Type B pancreatic cell (in vitro differentiated cells): ENCODE measurements at places on chromosomes 4 and X. TPM values are rescaled to one million over a fixed set of nuclear protein-coding genes. Genes with fewer than 3 reads are reported as not detected.

DNA sequence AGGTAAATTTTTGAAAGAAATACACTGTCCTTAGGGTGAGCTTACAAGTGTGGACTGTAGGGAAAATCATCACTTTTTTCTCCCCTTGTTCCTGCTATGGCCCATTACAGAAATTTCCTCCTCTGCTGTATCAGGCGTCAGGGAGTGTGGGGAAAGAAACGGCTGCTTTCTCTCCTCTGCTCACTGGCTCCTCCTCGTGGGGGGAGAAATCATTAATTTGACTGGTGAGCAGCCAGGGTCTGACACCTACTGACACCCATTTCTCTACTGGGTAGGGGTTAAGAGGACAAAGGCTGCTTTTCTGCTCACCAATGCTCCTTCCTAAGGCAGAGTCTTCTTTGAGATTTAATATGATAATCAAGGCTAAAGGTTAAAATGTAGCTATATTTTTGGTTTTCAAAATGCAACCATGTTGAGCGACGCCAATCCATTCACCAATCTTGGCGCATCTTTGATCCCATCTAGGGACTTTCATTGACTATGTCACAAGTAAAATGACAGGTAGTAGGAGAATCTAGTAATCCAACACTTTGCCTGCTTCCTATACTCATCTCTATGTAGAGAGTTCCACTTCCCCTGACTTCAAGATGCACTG, 25.1 kb downstream of the SETD7 start:
- DNase-seq = no peak

DNA sequence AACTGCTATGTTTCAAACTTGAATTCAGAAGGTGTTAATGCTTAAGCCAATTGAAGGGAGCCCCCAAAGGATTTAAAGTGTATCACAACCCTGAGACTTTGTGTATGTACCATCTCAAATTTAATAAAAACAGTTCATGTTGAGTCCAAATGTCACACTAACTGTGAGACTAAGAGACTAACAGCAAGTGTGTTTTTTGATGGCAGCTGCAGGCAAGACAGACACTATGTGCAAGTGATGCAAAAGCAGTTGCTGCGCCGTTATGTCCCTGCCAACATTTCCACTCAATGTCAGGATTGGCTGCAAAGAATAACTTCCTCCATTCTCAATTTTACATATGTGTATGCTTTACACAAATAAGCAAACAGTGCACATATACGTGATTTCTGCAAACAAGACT, 594.6 kb downstream of the IL15 start:
- DNase-seq = no peak

DNA sequence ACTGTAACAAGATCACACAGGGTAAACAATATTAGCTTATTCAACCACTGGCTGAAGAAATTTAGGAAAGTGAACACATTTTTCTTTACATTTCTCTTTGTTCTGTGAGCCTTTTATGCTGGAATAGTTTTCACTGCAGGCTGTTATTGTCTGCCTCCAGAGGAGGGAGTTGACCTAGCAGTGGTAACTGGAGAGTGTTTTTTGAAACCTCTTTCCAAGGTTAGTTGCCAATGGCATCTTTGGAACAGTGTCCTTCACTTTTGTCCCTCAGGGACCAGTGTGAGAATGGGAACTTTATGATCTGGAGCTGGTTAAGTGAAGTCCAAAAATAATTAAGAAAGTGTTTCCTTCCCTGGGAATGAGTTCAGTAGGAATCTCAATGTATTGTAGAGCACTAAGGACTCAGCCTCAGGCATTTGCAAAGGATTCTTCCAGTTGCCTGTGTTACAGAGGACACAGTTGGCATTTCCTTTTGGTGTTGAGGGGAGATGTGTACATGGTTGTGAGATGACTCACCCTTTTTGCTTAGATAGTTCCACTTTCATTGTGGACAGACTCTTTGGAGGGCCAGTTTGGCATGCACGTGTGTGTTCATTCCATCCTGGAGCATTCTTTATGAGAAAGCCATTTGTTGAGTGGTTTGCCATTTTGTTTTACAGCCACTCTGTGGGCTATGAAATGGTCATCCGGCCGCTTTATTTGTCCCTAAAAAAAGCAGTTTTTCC, 61.3 kb downstream of the AR start:
- DNase-seq = no peak

DNA sequence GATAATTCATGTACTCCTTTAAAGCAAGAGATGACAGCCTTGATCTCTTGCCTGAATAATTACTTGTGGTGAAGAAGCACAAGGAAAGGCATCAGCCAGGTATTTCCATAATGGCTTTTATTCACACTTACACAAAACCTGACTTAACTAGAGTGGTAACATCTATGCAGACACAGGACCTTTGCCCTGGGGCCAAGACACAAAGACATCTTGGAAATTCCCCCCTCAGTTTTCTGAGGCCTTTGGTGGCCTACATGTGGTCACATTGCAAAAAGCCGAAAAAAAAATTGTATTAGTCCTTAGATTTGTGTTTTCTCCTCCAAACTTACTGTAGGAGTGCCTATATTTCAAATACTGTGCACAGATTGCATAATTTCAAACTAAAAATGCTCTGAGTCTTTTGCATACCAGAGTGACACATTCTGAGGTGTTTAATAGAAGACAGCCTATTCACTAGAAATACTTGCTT, 172.4 kb downstream of the PDGFC start:
- no peak for DNase-seq

GRCh38 chr4:71732706-71733105, 51.2 kb downstream of the GC start:
- no peak for DNase-seq

DNA sequence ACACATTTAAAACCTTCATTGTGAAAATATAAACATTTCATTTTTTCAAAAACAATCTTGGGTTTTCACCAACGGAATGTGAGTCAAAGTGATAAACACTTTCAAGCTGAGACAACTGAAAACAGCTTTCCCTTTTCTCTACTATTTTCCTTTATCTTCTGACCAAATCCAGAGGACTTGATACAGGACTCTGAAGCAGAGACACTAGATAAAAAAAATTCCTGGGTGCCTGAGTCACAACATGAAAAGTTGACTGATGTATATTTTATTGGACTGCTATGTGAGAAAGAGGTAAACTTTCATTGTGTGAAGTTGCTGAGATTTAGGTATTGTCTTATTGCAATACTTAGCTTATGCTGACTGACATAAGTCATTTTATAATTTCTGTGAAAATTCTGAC, 411.2 kb downstream of the SPOCK3 start:
- DNase-seq = no peak

DNA sequence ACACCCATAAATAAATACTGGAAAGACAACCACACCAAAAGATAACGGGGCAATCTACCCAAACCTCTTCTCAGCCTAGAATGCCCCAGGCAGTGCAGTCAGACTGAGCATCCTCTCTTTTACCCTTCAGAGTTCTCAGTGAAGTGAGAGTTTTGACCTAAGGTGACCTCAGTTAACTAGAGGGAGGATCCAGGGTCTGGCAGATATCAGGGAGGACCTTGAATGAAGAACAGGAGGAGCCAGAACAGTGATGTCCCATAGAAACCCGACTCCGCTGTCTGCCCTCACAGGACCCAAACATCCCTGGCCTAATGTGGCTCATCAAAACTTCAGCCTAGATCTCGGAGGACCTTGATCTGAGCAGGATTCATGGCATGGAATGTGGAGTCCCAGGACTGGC, at the start of gene MAGEB3:
Gene MAGEB3, plus strand, starts transcription at position 263 of the 400 bp plus-strand sequence. CDS start 5,268 bp downstream, outside the sequence.
- no peak for DNase-seq

- DNase-seq = no peak
Measured at GRCh38 chr4:83503974-83504373, 19.1 kb upstream of the ABRAXAS1 start.

- no peak for DNase-seq
Measured at GRCh38 chrX:23248187-23248586, 86.5 kb upstream of the PTCHD1 start.

DNA sequence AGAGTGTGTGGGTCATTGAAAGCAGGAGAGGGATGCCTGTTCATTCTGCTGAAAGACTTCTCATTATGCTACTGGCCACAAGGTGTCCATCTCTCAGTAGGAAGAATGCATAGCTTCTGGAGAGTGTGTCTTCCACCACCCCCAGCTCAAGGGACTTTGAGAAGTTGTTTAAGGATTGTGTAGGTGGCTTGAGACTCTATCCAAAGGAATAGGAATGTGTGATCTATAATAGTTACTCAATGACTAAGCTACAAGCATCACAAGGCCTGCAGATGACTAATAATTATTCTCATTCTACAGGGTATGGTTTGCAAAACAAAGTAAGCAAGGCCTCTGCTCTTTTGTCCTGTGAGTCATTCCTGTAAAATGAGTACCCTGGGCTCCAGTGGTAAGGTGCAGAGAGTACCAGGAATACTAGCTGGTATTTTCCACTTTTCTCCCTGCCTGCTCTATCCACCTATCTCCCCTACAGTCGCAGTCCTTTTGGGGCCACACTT, 279.8 kb upstream of the BOD1L1 start:
- no peak for DNase-seq

GRCh38 chr4:101345596-101346350, 1.6 kb downstream of the PPP3CA start:
- DNase-seq = peak; percentile 69

DNA sequence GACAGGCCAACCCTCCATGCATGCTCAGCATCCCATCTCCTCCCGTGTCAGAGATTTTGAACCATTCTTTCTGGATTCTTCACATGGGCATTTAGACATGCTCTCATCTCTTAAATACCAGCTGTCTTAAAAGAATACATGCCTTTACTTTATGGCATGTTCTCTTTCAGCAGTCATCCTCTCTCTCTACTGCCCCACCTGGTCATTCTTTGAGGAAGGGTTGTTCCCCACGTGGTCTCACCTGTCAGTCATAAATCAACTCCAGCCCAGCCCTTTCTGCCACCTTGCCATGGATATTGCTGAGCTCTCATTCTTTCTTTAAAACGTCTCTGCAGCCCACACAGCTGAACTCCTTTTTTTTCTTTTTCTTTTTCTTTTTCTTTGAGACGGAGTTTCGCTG, 111.3 kb downstream of the ARHGAP10 start:
- no peak for DNase-seq

DNA sequence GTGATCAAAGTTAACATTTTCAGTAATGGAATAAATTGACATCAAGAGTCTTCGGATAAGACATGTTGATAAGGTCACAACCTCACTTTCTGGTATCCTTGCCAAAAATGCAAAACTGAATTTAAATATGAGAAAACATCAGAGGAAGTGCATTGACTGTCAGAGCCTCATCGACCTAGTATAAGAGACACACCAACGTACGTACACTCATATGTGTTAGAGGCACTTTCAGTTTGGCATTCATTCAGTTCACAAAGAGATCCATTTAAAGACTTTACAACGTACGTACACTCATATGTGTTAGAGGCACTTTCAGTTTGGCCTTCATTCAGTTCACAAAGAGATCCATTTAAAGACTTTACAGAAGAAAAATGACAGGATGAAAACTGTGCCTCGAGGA, 280.3 kb downstream of the INPP4B start:
- no peak for DNase-seq

RAB33A gene
- 1.8 and 3.5 TPM in 2 replicates for total RNA-seq

IL2 gene
- not detected in 2 replicates for total RNA-seq

PGM2 gene
- 37.6 and 51.4 TPM in 2 replicates for total RNA-seq

DYNLT3 gene
- 13.7 and 16.3 TPM in 2 replicates for total RNA-seq

ARHGAP4 gene
- 7.7 and 8.8 TPM in 2 replicates for total RNA-seq

CT45A1 gene
- not detected in 2 replicates for total RNA-seq
